ENCODE measurements at places on chromosomes 2 and 18.

- H3K4me3 ChIP-seq, result no peak overlapping the region
- H3K4me1 ChIP-seq, result no peaks in the 10 kb centered on the region
- no peaks in the 10 kb centered on the region for H3K27me3 ChIP-seq
- H3K36me3 ChIP-seq, result no peaks in the 10 kb centered on the region
- H3K27ac ChIP-seq, result no peak overlapping the region
These were observed 2.9 kb upstream of the SCYGR1 start for GRCh38 chr2:227390468-227391256.

GRCh38 chr2:191150230-191150599 is 579 bp downstream of the STAT4 start:
- H3K27me3 ChIP-seq, result no peaks in the 10 kb centered on the region
- peak overlapping the region; percentile 57 for H3K4me3 ChIP-seq
- H3K36me3 ChIP-seq, result no peaks in the 10 kb centered on the region
- DNase-seq, result no peak
- H3K4me1 ChIP-seq, result no peaks in the 10 kb centered on the region
- H3K27ac ChIP-seq, result peak overlapping the region; percentile 22

DNA sequence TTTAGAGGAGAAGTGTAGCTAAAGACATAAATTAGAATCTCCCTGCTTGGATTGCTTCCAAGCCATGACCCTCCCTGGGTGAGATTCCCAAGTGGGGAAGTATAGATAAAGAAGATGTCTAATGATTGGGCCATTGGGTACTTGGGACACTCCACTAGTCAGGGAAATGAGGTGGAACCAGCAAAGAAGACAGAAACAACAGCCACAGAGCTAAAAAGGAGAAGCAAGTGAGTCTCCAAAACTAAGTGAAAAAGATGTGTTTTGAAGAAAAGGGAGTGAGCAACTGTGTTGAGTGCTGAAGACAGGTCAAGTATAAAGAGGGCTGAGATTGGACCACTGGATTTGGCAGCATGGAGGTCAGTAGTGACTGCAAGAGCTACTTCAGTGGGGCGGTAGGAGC is 276.7 kb upstream of the STON1 start:
- H3K27me3 ChIP-seq, result no peaks in the 10 kb centered on the region
- no peak overlapping the region for H3K27ac ChIP-seq
- H3K36me3 ChIP-seq, result no peaks in the 10 kb centered on the region
- no peak overlapping the region for H3K4me3 ChIP-seq
- no peak for DNase-seq

- H3K4me3 ChIP-seq, result no peak overlapping the region
- DNase-seq, result no peak
- no peaks in the 10 kb centered on the region for H3K4me1 ChIP-seq
- H3K36me3 ChIP-seq, result no peaks in the 10 kb centered on the region
- peak overlapping the region; percentile 58 for H3K27ac ChIP-seq
- H3K27me3 ChIP-seq, result no peaks in the 10 kb centered on the region
These were observed 78.3 kb downstream of the MBP start for GRCh38 chr18:77054288-77054605.
